ENCODE measurements at places on chromosomes 7 and 10.

DNA sequence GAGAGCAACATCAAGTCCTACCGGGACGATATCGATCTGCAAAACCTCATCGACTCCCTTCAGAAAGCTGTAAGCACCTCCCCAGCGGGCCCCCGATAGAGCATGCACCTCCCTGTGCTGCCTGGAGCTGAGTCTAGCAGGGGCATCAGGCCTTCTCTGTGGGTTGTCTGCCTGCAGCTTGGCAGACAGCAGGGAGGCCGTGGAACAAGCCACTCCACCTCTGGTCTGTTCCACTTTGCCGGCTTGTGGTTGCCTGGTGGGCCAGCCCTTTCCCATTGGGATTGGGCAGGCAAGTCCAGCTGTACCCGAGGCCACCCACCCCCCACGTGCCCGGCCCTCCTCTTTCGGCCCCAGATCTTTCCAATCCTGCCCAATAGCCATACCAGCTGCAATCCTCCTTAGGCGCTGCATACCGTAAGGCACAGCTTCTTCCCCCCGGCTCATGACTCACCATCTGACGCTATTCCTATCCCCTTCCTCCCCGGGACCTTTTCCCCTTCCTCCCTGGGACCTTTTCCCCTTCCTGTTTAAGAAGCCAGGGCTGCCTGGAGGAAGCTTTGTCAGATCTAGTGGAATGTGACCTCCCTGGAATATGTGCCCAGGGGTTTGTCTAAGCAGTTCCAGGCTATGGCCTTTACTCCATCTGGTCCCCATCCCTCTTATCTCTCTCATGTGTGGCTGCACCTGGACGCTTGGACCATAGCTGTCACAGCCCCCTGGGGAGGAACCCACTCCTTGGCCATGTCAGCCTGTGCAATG, 28.1 kb upstream of the SH2D4B start:
- DNase-seq, result peak; percentile 64

DNA sequence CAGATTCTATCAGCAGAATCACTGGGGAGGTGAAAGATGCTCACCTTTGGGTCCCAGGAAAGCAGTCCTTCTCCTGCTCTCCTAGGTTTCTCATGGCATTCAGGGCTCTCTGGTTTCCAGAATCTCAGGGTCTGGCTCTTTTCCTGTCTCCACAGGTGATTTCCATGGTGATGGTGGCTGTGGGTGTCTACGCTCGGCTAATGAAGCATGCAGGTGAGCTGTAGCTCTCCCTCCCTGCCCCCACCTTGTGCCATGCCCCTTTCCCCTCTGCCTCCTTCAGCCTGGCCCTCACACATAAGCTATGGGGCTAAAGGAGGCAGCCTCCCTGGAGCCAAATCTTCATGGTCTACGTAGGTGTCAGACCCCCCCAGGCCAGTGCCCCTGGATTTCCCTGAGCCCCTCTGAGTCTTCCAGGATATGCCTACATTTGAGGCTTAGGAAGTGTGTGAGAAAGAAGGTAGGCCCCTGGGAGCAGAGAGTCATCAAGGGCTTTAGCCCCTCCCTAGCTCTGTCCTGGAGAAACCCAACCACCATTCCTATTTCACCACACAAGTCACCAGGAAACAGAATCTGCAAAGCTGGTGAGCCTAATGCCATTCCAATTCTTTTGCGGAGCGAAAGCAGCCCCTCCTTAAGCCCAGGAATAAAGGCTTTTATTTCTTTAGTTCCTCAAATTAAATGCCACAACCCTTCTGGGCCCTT, 17.2 kb downstream of the TSPAN33 start:
- no peak for DNase-seq

- DNase-seq, result no peak
Observed at GRCh38 chr10:115044891-115045290, 48.3 kb upstream of the ATRNL1 start.

DNA sequence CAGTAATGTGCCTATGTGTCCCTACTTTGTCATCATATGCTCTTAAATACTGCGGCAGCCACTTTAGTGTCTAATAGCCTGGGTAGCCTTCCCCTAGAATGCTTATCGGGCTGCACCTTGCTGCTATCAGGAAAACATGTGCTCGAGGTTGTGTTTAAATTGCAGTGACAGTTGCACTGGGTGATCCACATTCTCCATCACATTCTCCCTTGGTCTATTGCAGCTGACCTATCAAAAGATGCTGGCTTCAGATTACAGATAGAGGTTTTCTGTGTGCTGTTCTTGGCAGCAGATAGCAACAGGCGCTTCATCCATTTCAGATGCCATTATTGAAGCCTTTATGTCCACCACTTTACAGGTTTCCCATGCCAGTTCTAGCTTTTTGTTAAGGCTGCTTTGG, 130.1 kb upstream of the MDFIC start:
- no peak for DNase-seq

DNA sequence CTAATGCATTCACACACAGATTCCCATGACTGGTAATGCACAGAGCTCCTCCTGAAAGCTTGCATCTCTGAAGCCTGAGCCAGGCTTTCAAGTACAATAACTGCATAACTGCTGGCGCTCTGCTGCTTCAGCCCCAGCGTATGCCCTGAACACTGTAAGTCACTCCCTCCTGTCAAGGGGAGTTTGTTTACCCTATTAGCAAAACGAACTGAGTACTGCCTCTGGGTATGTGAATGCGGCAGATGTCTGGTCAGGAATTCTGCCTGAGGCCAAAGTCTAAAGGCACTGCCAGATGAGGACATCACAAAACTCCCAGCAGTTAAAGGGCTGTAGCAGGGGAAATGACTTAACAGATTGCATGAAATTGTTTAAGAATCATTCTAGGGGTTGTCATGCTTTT, 97.7 kb downstream of the NRCAM start:
- peak; percentile 17 for DNase-seq

GRCh38 chr7:66804001-66804400, 63.5 kb downstream of the RABGEF1 start:
- no peak for DNase-seq

DNA sequence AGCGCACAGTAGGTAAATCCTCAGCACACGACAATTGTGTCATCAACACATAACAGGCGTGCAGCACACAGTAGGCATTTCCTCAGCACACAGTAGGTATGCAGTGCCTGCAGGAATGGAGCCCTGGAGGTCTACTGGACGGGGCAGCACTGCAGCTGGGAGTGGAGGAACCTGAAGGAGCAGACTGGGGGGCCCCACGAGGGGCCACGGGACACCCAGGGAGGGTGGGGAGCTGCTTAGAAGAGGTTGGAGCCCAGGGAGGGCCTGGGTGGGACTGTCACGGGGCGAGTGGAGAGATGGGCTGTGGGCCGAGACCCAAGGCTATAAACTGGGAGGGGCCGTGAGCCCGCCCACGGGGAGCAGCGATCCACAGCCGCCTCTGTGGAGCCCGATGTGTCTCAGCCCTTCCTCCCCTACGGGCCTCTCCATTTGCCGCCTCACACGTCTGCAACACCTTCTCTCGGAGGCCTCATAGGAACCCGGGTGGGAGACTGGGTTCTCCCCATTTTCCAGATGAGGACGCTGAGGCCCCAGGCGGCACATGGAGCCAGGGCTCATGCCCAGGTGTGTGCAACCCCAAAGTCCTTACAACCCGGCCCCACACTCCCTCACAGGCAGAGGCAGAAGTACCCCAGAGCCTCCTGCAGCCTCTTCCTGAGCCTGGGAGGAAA, 101.5 kb downstream of the MICALL2 start:
- no peak for DNase-seq
